Eye (tissue), 1 donor: ENCODE measurements at places on chromosomes 16 and 17.
A peak's percentile ranks its signal among the peaks of the same experiment; 100 is the strongest.

- DNase-seq: peak; percentile 88
These were observed 54.8 kb upstream of the MAP3K14 start for GRCh38 chr17:45371414-45372324.

- peak; percentile 42 for DNase-seq
These were observed 67.4 kb upstream of the SOX9 start for GRCh38 chr17:72053449-72053848.

DNA sequence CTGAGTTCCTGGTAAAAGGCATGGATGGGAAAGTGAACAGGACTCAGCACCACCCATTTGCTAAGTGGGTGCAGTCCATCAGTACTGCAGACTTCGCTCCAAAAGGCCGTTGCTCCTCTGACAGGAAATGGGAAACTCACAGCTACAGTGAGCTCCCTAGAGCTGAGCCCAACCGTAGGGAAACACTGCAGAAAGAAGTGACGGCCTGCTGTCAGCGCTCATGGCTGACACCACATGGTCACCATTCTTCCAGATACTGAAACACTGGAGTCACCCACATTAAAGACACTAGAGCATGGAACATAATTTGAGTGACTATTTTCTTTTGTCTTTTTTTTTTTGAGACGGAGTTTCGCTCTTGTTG, 31.9 kb downstream of the UBE2O start:
- no peak for DNase-seq

DNA sequence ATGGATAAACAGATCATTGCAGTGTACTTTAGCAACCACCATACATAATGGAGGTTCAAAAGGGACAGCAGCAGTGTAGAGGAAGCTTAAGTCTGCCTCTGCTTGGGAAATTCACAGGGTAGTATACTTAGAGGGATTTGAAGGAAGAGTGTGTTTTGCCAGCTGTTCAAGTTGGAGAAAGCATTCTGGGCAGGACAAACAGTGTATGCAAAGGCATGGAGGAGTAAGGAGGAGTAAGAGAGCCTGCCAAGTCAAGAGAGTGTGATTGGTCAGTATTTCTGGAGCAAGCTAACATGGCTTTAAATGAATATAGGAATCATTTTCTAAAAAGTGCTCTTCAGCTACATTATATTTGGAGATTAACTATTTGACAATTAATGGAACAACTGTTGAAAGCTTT, 22.9 kb upstream of the PHAF1 start:
- DNase-seq: no peak

- peak; percentile 84 for DNase-seq
These were observed 46.5 kb upstream of the CPNE2 start for GRCh38 chr16:57045694-57046381.

DNA sequence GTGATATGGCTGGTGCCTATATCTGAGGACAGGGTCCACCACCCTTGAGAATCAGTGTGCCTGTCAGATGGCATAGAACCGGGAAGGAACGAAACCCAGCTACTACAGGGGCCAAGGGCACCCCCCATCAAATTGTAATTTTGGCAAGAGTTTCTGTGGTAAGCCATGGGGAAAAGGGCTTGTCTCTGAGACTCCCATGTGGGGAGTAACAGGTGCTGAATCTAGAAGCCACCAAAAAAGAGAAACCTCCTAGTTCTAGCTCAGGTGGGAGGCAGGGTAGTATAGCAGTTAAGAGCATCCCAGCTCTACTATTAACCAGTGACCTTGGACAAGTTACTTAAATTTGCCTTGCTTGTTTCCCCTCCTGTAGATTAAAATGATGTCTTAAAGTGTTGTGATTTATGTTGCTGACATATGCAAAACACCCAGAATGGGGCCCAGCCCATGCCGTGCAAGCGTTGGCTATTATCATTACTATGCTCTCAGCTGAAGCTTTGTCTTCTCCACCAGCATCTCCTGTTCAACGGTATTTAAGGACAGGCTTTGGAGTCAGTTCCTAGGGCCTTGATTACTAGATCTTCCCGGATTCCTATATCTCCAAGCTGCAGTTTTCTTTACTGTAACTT, 210.7 kb upstream of the NLRP1 start:
- DNase-seq: no peak

DNA sequence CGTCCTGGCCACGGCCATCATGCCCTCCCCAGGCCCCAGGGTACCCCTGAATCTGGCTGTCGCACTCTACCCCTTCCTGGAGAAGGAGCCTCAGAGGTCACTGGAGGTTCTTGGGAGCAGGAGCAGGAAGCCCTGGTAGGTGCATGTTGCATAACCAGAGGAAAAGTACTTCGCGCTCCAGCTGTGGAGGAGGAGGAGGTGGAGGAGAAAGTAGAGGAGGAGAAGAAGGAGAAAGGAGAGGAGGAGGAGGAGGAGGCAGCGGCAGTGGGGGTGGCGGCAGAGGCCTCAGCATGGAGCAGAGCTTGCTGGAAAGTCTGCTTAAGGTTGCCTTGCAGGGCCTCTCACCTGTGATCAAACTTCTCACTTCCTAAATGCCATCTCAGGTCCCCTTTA, 61.8 kb downstream of the BAIAP2 start:
- peak; percentile 27 for DNase-seq

DNA sequence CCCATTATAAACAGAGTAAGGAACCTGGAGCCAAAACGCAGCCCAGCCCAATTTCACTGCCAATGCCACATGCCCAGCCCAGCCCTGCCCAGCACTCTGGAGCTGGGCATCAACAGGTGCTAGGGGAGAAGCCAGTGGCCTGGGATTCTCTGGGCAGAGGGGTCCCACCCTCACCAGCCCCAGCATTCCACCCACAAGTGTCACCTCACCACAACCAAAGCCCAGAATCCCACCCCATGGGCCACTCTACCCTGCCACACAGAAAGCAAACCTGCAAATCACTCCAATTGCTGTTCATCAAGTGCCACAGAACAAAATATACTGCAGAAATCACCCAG, 102.5 kb upstream of the CDH5 start:
- no peak for DNase-seq

DNA sequence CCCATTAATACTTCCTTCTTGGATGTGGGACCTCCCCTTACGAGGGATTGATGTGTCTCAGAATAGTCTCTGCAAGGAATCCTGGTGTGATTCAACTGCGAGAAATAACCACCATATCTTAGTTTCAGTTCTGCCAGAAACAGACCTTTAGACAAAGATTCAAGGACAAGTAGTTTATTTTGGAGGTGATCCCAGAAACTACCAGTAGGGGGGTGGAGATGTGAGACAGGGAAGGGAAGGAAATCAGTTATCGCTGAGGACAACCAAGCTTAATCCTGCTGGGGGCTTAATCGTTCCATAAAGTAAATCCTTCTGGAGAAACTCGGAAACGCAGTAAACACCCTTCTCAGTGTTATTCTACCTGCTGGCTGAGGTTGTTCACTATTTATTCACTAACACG, 5.0 kb upstream of the SDR42E1 start:
- no peak for DNase-seq

DNA sequence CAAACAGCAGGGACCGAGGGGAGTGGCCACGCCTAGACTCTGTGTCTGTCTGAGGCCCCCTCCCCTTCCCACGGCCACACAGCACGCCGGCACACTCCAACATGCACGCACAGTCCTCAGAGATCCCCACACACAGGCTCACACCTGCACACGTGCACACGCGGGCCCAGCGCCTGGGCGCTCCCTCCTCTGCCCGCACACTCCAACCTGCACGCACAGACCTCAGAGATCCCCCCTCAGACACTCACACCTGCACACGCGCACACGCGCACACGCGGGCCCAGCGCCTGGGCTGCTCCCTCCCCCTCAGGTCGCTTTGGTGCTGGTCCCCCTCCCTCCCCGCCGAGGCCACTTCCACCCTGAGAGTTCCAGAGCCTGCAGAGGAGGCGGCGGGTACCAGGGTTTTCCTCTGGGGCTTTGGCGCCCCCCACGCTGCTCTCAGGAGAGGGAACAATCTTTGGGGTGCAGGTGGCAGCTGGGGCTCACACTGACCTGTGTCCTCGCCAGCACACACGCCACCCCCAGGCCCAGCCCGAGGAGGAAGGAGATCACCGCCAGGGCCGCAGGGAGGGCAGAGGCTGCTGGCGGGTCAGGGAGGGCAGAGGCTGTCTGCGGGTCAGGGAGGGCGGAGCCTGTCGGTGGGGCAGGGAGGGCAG, 1.6 kb downstream of the CD7 start:
- no peak for DNase-seq

DNA sequence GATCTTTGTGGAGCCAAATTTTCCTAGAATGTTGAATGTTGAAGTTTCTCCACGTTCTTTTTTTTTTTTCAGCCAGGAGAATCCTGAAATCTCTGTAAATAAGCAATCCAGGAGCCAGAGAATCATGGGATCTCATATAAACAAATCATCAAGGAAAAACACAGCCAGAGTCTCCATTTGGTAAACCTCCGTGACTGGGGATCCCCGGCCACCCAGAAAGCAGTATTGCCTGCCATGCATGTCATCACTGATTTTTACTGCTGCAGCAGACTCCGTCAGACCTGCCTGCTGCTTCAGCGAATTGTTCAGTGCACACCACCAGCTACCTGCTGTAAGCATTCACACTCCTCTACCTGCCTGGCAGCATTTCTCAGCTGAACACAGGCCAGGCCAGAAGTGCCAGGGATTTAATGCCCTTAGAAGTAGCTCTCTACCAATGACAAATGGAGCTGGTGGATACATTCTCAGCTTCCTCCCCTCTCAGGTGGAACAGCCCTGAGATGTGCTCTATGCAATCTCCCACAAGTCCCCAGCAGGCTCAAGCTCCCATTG, 158.6 kb downstream of the CYLD start:
- DNase-seq: no peak

DNA sequence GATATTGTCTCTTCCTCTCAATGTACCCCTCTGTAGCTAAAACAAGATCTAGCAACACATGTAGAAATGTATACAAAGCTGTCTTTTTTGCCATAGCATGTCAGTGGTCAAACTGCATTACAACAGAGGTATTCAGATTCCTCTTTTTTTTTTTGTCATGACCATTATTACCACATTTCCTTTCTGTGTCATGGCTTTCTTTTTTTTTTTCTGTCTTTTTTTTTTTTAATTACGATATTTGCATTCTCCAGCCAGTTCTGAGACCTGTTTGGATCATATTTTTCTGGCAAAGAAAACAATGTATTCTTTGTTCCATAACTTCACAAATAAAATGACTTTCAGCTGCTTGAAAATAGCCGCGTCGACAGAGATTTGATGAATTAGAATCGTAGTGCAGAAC, 27.4 kb upstream of the CAPNS2 start:
- DNase-seq: no peak

DNA sequence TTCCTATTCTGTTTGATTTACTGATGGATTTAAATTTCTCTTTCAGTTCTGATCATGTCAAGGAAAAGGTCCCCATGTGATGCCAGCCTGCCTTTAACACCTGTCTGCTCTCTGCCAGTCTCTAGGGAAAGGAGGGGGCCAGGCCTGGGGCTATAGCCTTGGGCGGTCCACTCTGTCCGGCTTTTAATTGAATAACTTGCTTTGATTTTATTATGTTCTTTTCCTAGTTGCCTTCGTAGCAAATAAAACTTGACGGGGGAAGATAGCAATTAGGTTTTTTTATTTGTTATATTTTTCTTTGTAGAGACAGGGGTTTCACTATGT, 47.6 kb downstream of the ABAT start:
- no peak for DNase-seq

DNA sequence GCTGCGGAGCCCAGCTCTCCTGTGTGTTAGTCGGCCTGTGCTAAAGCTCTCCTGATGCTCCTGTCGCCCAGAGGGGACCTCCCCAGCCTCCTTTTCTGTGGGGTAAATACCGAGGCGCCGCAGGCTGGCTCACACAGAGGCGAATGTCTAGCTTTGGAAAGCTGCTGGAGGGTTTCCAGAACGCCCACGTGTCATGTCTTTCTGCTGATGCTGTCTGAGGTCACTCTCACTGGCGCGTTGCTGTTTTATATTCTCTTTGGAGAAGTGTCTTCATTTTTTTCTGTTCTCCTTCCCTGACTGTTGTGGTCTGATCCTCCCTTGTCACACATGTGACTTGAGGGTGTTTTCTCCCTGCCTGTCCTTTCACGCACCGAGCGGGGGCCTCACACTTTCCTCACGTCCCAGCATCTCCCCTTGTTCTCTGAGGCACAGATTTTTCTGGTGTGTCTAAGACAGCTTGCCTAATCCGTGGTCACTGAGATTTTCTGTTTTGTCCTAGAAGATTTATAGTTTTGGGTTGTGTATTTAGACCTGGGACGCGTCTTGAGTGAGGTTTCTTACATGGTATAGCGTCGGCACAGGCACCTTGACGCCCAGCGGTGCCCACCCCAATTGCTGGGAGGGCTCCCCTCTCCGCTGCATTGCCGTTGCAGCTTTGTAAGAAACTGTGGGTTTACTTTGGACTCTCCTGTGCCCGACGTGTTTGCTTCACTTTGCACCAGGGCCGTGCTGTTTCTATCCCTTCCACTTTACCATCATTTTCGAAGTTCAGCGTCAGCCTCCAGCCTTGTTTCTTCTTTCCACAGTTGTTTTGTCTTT, 92.1 kb upstream of the ZNF750 start:
- peak; percentile 34 for DNase-seq

DNA sequence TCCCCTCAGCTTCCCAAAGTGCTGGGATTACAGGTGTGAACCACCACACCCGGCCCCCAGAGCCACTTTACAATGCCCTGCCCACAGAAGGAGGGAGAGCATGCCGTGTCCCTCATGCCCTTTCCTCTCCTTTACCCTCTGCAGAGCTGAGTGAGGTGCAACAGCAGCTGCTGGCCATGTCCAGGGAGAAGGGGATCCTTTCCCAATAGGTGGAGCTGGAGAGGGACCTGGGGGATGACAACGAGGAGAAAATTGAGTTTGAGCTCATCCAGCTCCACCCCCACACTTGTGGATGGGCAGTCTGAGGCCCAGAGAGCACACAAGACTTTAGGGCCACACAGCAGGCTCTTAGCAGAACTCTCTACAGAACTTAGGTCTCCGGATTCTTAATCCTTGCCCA, 7.9 kb upstream of the GSDMA start:
- DNase-seq: no peak

GRCh38 chr16:51327001-51327400, 175.9 kb upstream of the SALL1 start:
- no peak for DNase-seq

- no peak for DNase-seq
These were observed 255.5 kb upstream of the RPL38 start for GRCh38 chr17:73947966-73948355.

DNA sequence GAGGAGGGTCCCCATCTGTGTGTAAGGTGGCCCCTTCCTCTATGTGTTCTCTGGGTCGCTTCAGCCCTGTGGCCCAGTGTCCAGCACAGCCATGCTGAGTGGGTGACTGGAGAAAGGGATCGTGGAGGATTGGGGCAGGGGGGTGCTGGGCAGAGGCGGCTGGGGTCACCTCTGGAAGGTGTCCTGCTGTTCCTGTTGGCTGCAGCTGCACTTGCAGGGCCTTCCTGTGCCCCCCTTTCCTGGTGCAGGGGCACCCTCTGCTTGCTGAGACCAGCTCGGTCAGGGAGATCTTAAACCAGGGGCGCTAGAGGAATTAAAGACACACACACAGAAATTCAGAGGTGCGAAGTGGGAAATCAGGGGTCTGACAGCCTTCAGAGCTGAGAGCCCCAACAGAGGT, 11.1 kb downstream of the IL32 start:
- DNase-seq: no peak
